ENCODE measurements at places on chromosomes 2 and 18. TPM values are rescaled to one million over a fixed set of nuclear protein-coding genes. Genes with fewer than 3 reads are reported as not detected.

ZNF512 gene
- 16.3 TPM for total RNA-seq

MLPH gene
- 14.2 TPM for total RNA-seq

SETBP1 gene
- total RNA-seq = 3.3 TPM

MZT2B gene
- total RNA-seq = 90.1 TPM

TMEM182 gene
- 3.7 TPM for total RNA-seq

APCDD1 gene
- total RNA-seq = 8.2 TPM

CRYGA gene
- total RNA-seq = not detected

CFAP53 gene
- 0.46 TPM for total RNA-seq

DLGAP1 gene
- total RNA-seq = 0.53 TPM

SLC8A1 gene
- total RNA-seq = 116 TPM

NUP35 gene
- total RNA-seq = 8.7 TPM

DPP4 gene
- total RNA-seq = 39.1 TPM

UGT1A8 gene
- not detected for total RNA-seq

FSHR gene
- not detected for total RNA-seq

TOGARAM2 gene
- total RNA-seq = under 0.01 TPM

HOXD13 gene
- not detected for total RNA-seq

KCNJ3 gene
- total RNA-seq = not detected

OST4 gene
- 636 TPM for total RNA-seq

HOXD1 gene
- not detected for total RNA-seq

ERFE gene
- total RNA-seq = 0.56 TPM

GNLY gene
- not detected for total RNA-seq

EGR4 gene
- not detected for total RNA-seq

MBP gene
- 12.7 TPM for total RNA-seq

SERPINB5 gene
- total RNA-seq = not detected

GCKR gene
- 8.5 TPM for total RNA-seq

PRSS56 gene
- total RNA-seq = not detected

FHOD3 gene
- 7.0 TPM for total RNA-seq

C1QL2 gene
- not detected for total RNA-seq

NDUFB3 gene
- 48.2 TPM for total RNA-seq

DSG4 gene
- not detected for total RNA-seq

MGAT4A gene
- total RNA-seq = 0.86 TPM

SP5 gene
- total RNA-seq = not detected

CRYGC gene
- total RNA-seq = not detected

CNGA3 gene
- total RNA-seq = not detected

TNP1 gene
- total RNA-seq = not detected

Measured in smooth muscle cell of the pulmonary artery (primary cell).